ENCODE measurements at places on chromosomes 2 and 18.

DNA sequence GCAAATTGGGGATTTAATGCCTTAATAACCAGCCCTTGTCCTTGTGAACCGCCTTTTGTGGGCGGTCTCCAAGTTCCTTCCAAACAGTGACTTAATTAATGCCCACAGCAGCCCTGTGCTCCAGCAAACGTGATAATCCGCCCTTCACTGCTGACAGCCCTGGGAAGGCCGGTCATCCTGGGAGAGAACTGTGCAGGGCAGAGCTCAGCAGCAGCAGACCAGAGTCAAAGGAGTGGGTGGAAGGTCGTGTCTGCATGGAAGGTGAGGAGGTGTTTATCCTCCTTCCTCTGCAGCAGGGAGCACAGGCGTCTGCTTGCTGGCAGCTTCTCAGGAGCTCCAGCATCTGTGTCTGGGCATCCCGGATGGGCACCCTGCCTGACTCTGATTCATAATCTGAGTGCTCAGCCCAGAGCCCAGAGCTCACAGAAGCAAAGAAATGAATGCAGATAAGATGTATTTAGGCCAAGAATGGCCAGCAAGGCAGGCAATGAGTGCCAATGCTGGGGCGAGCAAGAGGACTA, 270.0 kb upstream of the PXDN start:
- no peak for DNase-seq

- no peak for DNase-seq
Measured at GRCh38 chr18:48418539-48419276, 9.5 kb upstream of the ZBTB7C start.

GRCh38 chr2:234488913-234489451, 7.9 kb downstream of the ARL4C start:
- DNase-seq, result peak; percentile 68

- no peak for DNase-seq
Measured at GRCh38 chr2:239897596-239898235, 127.4 kb downstream of the NDUFA10 start.

DNA sequence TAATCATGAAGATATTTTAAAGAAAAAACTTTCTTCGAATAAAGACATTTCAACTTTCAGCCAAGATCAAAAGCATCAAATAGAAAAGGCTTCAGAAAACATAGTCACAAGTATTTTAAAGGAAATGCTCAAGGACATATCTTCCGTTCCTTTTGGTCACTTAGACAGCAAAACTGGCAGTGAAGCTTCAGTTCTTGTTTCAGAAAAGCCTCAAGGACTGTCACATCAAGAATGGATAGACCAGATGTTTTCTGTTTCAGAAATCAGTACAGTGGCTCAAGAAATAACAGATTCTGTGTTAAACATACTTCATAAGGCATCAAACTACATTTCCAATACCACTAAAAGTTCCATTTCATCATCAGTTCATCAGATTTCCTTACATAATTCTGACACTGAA, 51.8 kb downstream of the FSIP2 start:
- DNase-seq, result no peak

DNA sequence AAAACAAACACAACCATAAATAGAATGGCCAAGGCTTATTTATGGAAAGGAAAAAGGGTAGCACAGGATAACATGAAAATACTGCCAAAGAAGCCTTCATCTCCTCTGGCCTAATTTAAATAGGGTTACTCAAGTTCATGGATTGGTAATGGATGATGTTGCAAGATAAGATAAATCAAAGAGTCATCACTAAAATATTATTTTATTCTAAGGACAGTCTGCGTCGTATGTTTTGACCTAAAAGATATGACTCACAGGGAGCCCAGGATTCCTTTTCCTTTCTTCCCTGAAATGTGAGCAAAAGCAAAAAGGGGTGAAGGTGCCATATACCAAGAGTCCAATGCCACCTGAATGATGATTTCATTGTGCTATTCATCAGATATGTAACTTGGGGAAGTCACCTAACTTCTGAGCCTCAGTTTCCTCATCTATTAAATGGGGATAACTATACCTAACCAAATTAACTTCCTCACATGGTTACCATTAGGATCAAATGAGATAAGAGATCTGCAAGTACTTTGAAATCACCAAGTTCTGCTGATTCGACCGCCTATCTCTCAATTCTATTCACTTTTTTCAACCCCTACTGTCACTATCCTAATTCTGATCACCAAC, 137.7 kb downstream of the THADA start:
- DNase-seq, result no peak

GRCh38 chr2:203789618-203790017, 78.0 kb upstream of the CTLA4 start:
- no peak for DNase-seq

DNA sequence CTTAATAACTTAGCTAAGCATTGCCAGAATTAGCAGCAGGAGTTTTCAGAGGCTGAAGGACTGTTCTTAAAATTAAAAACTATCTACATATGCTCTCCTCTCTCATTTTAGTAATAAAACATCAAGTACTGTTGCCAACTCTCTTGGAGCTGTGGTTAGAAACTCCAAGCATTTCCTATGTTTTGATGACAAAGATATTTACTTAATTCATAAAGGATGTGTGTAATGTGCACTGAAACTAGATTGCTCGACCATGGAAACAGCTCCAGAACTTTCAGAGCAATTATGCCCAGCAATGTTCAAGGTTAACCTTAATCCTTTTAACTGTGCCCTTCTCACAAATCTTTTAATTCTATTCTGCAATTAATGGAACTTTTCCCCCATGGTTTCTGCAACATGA, 8.4 kb downstream of the GRP start:
- DNase-seq, result no peak

DNA sequence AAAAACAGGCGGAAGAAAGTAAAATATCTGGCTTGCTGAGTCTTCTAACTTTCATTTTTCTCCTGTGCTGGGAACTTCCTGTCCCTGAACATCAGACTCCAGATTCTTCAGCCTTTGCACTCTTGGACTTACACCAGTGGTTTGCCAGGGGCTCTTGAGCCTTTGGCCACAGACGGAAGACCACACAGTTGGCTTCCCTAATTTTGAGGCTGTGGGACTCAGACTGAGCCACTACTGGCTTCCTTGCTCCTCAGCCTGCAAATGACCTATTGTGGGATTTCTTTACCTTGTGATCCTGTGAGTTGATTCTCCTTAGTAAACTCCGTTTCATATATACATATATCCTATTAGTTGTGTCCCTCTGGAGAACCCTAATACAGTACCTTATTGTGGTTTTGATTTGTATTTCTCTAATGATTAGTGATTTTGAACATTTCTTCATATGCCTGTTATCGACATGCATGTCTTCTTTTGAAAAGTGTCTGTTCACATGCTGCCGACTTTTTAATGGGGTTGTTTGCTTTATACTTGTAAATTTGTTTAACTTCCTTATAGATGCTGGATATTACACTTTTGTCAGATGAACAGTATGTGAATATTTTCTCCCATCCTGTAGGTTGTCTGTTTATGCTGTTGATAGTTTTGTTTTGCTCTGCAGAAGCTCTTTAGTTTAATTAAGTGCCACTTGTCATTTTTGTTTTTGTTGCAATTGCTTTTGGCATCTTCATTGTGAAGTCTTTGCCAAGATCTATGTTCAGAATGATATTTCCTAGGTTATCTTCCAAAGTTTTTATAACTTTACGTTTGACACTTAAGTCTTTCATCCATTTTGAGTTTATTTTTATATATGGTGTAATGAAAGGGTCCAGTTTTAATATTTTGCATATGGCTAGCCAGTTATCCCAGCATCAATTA, 348.8 kb upstream of the SETBP1 start:
- no peak for DNase-seq

- no peak for DNase-seq
Measured at GRCh38 chr2:229993236-229993635, 70.9 kb downstream of the FBXO36 start.

GRCh38 chr2:107635883-107636282, 190.8 kb upstream of the RGPD4 start:
- no peak for DNase-seq

GRCh38 chr2:128500138-128500800, 181.6 kb upstream of the HS6ST1 start:
- DNase-seq, result no peak
